ENCODE measurements at places on chromosomes 11 and 22. TPM values are rescaled to one million over a fixed set of nuclear protein-coding genes. Genes with fewer than 3 reads are reported as not detected.

MAPK8IP2 gene
- 1.1 TPM for total RNA-seq

DNA sequence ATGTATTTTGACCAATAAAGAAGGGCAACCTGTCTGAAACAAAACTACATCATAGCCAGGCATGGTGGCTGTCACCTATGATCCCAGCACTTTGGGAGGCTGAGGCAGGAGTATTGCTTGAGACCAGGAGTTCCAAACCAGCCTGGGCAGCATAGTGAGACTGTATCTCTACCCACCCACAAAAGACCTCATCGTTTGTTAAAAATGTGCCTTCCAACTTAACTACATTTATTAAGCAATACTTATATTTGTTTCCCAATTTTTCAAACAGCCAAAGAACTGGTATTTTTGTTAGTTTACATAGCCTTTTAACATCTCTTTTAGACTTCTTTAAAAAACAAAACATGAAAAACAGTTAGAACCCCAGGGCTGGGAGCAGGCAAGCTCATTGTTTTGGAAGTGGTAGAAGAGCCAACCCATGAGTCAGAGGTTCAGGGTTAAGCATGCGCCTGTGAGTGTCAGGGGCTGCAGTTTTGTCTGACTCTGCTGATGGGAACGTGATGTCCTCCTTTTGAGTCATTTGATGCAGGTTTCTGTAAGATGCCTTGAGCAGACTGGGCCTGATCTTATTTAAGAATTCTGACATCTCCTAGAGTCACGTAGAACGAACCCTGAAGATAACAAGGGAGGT, 53.9 kb upstream of the CRTAM start:
- H3K4me1 ChIP-seq, result no peaks in the 10 kb centered on the region
- no peaks in the 10 kb centered on the region for H3K27me3 ChIP-seq
- no peak for DNase-seq
- no peaks in the 10 kb centered on the region for H3K36me3 ChIP-seq
- H3K4me3 ChIP-seq, result no peak overlapping the region
- no peak overlapping the region for H3K27ac ChIP-seq

DNA sequence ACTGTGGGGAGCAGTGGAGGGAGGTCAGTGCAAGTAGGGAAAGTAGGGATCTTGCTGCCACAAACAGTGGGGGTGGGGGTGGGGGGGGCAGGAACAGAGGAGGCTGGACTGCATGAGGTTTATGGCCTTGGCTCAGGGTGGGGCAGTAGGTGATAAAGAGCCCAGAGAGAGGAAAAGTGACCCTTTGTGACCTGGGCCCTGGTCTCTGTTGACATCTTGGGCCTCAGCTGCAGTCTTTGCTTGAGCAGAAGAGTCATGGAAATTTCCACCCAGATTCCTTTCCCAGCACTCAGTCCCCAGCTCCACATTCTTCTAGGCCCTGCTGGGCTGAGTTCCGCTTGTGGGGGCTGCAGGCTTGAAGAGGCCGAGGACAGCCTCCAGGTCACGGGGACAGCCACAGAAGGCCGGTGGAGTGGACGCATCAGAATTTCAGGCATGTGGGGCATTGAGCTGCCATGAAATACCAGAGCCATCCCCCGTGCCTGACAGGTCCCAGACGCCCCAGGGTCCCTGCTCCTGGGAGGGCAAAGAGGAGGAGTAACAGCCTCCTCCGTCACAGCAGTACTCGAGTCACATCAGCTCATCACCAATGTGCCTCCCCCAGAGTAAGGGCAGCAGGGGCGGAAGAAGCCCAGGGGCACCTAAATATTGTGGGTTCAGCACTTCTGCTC, 9.7 kb upstream of the MALAT1 start:
- no peak overlapping the region for H3K4me3 ChIP-seq
- H3K27ac ChIP-seq, result peak overlapping the region; percentile 99
- H3K4me1 ChIP-seq, result peaks cover 76% of the 10 kb centered on the region
- DNase-seq, result peak; percentile 93
- H3K36me3 ChIP-seq, result no peaks in the 10 kb centered on the region
- no peaks in the 10 kb centered on the region for H3K27me3 ChIP-seq

DNA sequence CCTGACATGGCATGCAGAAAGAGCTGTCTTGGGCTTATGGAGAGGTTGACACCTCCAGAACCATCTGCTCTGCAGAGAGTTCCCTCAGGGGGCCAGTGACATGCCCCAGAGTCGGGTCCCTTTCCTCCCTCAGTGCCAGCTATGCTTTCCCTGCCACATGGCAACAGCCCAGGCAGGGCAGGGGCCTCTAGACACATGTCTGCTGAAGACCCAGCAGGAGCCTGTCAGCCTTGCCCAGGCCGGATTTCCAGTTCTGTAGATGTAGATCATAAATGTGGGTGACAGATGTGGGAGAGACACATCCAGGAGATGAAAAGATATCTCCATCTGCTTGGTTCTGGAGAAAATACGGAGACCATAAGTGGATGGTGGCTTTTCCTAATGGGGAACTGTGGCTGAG, 25.5 kb downstream of the NAV2 start:
- no peaks in the 10 kb centered on the region for H3K27me3 ChIP-seq
- DNase-seq, result no peak
- no peak overlapping the region for H3K4me3 ChIP-seq
- no peaks in the 10 kb centered on the region for H3K4me1 ChIP-seq
- H3K27ac ChIP-seq, result no peak overlapping the region
- no peaks in the 10 kb centered on the region for H3K36me3 ChIP-seq

DNA sequence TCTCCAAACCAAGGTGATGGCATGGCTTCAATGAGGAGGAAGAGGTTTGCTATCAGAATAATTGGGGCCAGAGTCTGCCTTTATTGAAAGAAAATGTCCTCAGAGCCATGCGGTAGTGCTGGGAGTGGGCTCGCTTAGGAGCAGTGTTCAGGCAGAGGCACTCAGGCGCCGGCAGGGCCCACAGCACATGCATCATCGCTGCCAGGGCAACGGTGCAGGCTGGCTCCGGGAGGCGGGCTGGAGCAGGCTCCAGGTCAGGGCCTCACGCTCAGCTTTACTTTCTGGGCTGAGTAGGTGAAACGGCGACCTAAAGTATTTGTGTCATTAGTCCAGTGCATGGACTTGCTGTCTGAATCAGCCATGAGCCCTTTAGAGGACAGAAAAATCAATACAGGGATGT, 169.9 kb upstream of the CCDC90B start:
- H3K4me1 ChIP-seq, result no peaks in the 10 kb centered on the region
- H3K27ac ChIP-seq, result no peak overlapping the region
- no peak for DNase-seq

PYGM gene
- total RNA-seq, result 8.6 TPM

MUC5AC gene
- 0.03 TPM for total RNA-seq

DNA sequence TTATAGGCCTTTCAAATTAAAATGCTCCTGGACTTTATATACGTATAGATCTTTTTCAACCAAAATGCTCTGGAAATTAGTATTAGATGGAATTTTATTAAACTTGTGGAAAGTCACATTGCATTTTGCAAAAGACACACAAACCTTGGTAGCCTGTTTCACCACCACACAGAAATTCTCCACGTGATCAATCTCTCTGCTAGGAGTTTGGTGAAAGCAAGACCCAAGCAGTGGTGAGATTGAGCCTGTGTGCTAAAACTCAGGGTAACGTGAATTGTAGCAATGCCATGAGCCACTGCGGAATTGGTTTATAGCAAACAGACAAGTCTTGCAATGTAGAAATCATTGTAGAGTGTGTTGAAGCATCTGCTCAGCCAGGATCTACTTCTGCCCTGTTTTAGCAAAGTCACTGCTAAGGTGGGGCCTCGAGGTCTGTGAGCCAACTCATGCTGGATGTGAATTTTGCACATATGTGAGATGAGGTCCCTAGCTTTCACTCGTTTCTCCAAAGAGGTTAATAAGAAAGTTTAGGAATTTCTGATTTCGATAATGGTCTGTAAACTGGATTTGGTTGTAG, 184.8 kb downstream of the DBX1 start:
- H3K27ac ChIP-seq, result no peak overlapping the region
- H3K27me3 ChIP-seq, result no peaks in the 10 kb centered on the region
- H3K4me1 ChIP-seq, result peaks cover 4% of the 10 kb centered on the region
- no peaks in the 10 kb centered on the region for H3K36me3 ChIP-seq

DNA sequence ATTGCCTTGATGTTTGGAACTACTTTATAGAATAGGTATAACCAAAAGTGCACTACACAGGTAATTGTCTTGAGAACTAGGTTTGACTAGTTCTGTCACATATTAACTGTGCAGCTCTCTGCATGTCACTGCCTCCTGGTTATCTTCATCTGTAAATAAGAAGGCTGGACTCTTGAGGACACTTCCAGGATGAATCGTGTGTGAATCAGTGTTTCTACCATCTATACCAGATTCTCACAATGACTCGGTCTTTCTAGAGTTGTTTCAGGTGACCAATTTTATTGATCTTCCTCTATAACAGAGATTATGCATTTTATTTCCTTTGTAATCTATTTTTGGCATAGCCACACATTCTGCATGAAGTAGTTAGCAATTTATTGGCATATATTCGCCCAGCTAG, 1181.0 kb upstream of the TENM4 start:
- H3K27me3 ChIP-seq, result no peaks in the 10 kb centered on the region
- no peak for DNase-seq
- no peaks in the 10 kb centered on the region for H3K4me1 ChIP-seq

GRCh38 chr22:29205594-29206371, at the start of gene EMID1:
Gene EMID1, plus strand, starts transcription at chr22:29205896. Its CDS starts 143 bp downstream, at chr22:29206039.
- no peaks in the 10 kb centered on the region for H3K27me3 ChIP-seq
- peak within 1 kb of the TSS; percentile 74 for H3K4me3 ChIP-seq
- H3K36me3 ChIP-seq, result no peaks in the 10 kb centered on the region
- H3K27ac ChIP-seq, result peak within 1 kb of the TSS; percentile 51

DNA sequence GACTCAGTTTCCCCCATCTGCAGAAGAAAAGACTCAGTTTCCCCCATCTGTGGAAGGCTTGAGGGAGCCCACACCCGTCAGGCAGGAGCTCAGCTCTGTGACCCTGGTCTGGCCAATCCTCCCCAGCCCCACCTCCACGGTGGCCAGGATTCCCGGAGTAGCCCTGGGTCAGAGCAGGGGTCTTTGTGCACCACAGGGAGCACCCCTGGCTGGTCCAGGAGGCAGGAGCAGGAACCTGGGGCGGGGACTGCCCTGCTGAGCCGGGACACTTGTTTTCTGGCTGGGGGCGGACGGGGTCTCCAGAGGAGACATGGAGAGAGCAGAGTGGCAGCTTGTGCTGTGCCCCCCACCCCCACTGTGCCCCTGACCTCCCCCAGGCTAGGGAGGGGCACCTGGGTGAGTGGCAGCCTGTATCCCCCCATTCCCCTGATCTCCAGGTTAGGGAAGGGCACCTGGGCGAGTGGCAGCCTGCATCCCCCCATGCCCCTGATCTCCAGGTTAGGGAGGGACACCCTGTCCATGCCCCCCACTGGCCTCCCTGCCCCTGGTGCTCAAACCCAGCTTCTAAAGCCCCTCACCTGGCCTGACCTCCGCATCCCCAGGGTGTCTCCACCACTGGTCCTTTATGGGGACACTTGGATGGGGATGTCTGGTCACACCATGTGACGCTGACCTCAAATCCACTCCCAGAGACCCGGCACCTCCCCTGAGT, 18.8 kb downstream of the IL17REL start:
- no peaks in the 10 kb centered on the region for H3K36me3 ChIP-seq
- H3K4me1 ChIP-seq, result peaks cover 2% of the 10 kb centered on the region
- no peaks in the 10 kb centered on the region for H3K27me3 ChIP-seq

ZNF214 gene
- total RNA-seq, result 5.9 TPM

DNA sequence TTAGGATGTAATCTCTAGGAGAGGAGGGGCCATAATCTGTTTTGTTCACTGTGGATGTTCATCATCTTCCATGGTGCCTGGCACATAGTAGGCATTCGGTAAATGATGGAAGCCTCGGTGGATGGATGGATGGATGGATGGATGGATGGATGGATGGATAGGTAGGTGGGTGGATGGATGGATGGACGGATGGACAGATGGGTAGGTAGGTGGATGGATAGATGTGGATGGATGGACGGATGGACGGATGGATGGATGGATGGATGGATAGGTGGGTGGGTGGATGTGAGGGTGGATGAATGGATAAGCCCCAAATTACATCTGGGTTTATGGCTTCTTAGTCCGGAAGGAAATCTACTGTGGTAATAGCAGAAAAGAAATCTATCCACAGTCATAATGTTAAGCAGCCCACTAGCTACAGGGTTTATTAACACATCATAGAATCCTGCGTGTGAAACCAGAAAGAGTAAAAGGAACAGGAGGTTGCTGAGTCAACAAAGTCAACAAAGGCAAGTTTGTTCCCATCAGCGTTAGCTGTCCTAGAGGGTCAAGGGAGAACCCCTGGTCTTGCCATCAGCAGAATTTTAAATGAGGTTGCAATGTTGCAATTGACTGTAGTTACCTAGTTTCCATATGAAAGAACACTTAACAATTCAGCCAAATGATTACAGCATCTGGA, 82.8 kb downstream of the C11orf91 start:
- no peak for DNase-seq
- no peak overlapping the region for H3K27ac ChIP-seq
- H3K36me3 ChIP-seq, result no peaks in the 10 kb centered on the region
- no peaks in the 10 kb centered on the region for H3K27me3 ChIP-seq
- H3K4me1 ChIP-seq, result no peaks in the 10 kb centered on the region

GRCh38 chr11:40314327-40314726, 1145.1 kb downstream of the LRRC4C start:
- H3K27me3 ChIP-seq, result no peaks in the 10 kb centered on the region
- no peaks in the 10 kb centered on the region for H3K36me3 ChIP-seq
- H3K27ac ChIP-seq, result no peak overlapping the region
- no peaks in the 10 kb centered on the region for H3K4me1 ChIP-seq

DNA sequence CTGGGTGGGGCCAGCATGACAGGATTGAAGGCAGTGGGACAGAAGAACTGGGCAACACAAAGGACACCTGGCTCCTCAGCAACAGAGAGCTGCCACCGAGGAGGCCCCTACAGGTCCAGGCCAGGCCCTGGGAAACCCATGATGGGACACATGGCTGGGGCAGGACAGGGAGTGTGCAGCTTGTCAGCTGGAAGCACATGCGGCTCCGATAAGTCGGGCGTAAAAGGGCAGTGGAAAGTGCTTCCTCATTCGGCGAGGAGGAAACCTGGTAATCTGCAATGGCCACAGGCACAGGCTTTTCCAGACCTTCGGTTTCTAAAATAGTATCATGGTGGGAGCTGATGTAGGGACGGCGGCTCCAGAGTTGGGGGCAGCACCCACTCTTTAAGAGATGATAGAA, 16.5 kb downstream of the GNAZ start:
- H3K27ac ChIP-seq, result no peak overlapping the region
- no peaks in the 10 kb centered on the region for H3K36me3 ChIP-seq
- H3K4me3 ChIP-seq, result no peak overlapping the region
- DNase-seq, result no peak
- no peaks in the 10 kb centered on the region for H3K27me3 ChIP-seq

All from kidney (tissue), 22 donors.